Stimulated activated CD4-positive, alpha-beta T cell treated with anti-CD3 and anti-CD28 coated beads, TNF-alpha, amount 100 ng/mL, for 24 hours (primary cell): ENCODE measurements at places on chromosomes 7 and 10.

GRCh38 chr10:119233821-119234220 is 26.4 kb downstream of the GRK5 start:
- no peak for DNase-seq

DNA sequence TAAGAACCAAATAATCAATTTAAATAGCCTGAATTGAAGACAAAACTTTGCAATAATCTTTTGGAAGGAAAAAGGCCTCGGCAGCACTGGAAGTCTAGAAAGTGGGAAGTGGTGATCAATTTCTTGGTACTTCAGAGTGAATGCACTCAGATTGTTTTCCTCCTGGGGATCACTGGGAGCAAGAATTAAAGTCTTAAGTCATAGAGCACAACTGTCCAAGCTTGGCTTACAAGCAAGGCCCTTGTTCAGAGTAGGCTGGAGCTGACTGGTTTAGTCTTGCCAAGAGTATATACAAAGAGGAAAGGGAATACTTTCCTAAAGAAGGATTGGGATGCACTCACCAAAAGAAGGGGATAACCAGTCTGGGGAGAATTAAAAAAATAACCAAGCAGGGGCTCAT is 637.1 kb downstream of the CCSER2 start:
- DNase-seq = no peak

DNA sequence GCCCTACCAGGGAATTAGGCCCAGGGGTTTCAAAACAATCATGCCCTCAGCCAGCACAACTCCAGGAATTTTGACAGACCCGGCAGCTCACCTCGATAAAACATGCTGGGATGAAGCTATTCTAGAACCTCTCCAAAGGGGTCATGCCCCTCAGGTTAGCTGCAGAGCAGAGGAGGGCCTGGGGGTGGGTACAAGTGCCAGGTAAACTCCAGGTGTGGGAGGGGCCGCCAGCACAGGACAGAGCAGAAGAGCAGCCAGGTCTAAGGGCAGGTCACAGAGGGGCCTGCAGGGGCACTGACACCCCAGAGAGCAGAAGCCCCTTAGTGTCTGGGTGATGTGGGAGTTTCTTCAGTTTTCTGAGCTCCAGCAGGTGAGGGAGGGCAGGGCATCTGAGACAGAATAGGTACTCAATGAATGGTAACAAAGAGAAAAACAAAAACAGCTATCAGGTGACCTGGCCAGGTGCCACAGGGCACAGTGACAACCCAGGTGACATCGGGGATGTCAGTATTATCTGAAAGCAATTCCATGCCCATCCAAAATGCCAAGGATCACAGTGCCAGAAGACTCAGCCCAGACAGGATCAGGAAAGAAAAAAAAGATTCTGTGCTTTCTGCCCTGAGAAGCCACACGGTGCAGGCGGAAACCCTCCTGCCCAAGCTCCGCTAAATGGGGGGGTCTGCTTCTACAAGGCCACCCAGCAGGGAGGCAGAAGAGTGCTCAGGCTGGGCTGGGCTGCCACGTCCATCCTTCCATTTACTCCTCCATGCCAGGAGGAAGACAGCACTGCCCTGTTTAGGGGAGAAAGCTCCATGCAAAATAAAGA is 104.5 kb downstream of the TNS3 start:
- no peak for DNase-seq

DNA sequence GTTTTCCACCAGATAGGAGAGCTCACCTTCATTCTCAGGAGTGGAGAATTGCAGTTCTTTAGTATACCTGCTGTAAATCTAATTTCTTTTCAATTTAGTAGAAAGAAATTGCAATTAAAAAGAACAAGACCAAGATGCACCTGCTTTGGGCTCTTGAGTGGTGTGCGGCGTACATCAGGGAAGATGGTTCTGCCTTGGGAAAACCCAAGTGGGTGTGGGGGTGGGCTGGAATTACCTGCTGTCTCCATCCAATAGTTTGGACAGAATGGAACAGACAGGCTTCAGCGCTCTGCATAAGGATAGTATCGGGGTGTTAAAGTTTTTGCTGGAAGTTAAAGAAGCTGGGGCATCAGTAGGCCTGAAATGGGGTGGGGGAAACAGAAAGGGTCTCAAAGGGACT is 7.2 kb upstream of the ADCY1 start:
- DNase-seq = no peak

DNA sequence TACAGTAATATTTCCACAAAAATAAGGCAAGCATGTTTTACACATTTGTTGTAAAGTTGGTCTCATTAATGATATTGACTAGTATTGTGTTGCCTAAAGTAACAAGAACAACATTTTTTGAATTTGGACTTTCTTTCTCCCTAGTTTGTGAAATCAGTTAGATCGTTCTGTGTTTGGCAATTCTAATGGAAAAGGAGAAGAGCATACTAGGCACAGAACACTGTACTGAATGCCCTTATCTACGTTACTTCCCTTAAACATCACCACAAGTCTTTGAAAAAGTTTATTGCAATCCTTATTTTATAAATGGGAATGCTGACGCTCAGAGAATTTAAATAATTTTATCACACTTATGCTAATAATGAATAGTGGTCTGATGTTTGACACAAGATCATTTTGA is 372.2 kb downstream of the EXOC4 start:
- DNase-seq = no peak

DNA sequence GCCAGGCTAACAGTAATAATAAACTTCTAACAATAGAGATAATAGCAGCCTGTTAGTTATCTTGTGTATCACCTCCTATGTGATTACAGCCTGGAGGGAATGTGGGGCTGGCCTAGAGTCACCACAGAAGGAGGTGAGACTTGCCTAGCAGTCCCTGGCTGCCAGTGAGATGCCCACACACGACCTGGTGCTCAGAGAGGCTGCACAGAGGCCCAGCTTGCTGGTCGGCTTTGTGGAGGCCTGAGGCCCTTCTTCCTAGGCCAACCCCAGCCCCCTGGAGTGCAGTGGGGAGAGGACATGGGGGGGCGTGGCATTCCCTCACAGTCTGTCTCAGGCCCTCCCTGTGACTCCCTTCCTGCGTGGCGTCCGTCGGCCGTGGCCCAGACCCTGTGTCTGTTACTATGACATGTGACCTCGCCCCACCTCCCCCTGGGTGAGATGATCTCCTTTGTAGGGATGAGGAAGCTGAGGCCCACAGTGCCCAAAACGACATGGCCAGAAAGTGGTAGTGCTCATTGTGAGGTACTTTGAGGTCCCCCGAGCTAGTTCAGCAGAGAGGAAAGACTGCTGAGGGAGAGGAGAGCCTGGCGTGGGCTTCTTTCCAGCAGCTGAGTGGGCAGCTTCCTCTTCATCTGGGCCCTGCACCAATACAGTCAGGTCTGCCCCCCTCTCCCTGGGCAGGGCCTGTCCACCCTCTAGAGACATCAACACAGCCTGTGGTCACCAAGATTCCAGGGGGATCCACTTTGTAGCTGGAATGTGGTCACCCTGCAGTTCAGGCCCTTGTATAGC is 29.7 kb downstream of the UNC5B start:
- DNase-seq = no peak

- DNase-seq = no peak
Observed at GRCh38 chr10:54434782-54435181, 366.2 kb downstream of the PCDH15 start.

- DNase-seq = no peak
Observed at GRCh38 chr7:1152492-1152891, 7.5 kb downstream of the ZFAND2A start.
